Stimulated activated CD8-positive, alpha-beta memory T cell treated with anti-CD3 and anti-CD28 coated beads, Interleukin-4, amount 100 ng/mL, for 48 hours (primary cell): ENCODE measurements at places on chromosomes 4 and X.

- DNase-seq, result no peak
These were observed 28.6 kb downstream of the OR13H1 start for GRCh38 chrX:131572372-131573014.

DNA sequence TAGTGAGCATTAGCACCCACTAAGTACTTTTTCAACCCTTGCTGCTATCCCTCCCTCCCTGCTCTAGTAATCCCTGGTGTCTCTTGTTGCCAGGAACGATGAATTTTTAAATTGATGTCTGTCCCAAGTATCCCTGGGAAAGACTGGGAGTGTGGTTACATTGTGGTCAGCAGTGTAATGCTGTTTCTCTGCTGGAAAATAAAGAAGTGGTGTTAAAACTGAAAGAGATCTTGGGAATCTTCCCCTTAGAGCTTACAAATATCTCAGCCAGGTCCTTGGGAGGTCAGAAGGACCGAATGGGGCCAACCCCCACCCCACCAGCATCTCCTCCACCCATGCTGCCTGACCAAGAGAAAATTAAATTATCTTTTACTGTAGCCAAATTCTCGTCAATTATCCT, 174.5 kb upstream of the MXRA5 start:
- DNase-seq, result no peak

- no peak for DNase-seq
These were observed 9.1 kb downstream of the IL13RA1 start for GRCh38 chrX:118736394-118737010.

DNA sequence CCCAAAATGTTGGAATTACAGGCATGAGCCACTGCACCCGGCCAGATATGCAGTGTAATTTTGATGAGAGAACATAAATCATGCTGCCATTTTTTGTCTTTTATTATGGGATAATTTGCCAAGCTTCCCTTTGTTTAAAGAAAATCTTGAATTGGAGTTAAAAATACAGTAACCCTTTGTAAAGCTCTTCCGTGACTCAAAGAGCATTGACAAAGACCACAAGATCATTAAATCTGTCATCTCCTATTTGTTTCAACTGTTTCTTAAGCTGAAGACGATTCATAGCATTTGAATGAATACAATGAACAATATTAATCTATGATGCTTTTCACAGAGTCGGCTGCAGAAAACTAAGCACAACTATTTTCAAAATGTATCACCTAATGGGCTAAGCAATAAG, 132.6 kb downstream of the ANAPC4 start:
- no peak for DNase-seq

DNA sequence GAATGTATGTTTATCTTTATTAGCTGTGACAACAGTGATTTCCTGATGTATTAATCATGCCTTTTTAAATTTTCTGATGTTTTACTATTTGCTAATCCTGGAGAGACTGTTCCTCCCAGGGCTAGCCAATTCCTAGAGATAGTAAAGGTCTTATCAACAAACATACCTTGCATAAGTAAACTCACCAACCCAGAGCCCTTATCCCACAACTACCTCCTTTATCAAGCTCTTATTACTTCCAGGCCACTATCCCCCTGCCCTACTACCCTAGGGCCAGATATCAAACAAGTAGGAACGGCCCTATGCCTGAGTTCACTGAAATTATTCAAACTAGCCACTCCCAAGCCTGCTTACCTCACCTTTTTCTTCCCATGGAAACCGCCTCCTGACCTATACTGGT, 58.2 kb upstream of the NPNT start:
- no peak for DNase-seq

GRCh38 chr4:102687373-102687981, 73.3 kb downstream of the MANBA start:
- no peak for DNase-seq

GRCh38 chr4:4315461-4316149, 25.6 kb downstream of the ZBTB49 start:
- no peak for DNase-seq

- DNase-seq, result no peak
These were observed 11.2 kb downstream of the GBA3 start for GRCh38 chr4:22703912-22704311.

DNA sequence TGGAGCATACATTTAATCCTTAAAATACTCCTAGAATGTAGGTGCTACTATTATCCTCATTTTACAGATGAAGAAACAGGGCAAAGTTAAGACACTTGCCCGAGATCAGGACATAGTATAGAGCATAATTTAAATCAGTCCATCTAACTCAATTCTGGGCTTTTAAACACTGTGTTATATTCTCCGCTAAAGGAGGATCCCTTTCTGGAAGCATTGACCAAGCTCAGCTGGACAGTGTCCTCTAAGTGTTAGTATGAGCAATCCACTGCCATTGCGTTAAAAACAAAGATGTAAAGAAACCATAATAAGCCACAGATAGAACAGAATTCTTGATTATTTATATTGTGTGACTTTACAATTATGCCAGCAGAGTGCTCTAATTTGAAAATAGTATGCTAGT, 207.0 kb downstream of the ARHGAP24 start:
- no peak for DNase-seq

GRCh38 chr4:102842367-102842766, 15.0 kb upstream of the UBE2D3 start:
- DNase-seq, result no peak

GRCh38 chrX:30967516-30967915, 78.5 kb upstream of the TAB3 start:
- DNase-seq, result no peak

DNA sequence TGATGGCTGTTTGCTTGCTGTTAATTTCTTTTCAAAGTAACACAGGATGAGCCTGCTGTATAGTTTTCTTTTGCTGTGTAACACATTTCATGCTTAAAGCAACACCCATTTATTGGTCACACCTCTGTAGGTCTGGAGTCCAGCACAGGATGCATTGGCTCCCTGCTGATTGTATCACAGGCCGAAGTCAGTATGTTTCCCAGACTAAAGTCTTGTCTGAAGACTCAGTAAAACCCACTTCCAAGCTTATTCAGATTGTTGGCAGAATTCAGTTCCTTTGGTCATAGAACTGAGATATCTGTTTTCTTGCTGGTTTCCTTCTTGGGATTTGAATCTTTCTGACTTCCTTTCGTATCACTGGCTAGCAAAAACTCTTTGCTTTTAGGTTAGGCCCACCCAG, 54.3 kb downstream of the LRP2BP start:
- DNase-seq, result no peak

GRCh38 chr4:20288047-20288650, 36.4 kb downstream of the SLIT2 start:
- DNase-seq, result no peak

DNA sequence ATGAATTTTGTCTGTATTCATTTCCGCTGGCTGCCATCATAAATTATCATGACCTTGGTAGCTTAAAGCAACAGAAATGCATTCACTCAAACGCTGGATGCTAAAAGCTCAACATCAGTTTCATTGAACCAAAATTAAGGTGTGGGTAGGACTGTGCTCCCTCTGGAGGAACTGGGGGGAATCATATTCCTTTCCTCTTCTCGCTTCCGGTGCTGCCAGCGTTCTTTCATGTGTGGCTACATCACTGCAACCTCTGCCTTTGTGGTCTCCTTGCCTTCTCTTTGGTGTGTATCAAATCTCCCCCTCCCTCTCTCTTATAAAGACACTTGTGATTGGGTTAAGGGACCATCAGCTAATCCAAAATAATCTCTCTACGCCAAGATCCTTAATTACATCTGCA, 39.5 kb downstream of the NEIL3 start:
- no peak for DNase-seq

- DNase-seq, result no peak
These were observed 59.5 kb downstream of the ARHGAP10 start for GRCh38 chr4:147791341-147791740.

- no peak for DNase-seq
These were observed 26.5 kb upstream of the JADE1 start for GRCh38 chr4:128782875-128783614.

- DNase-seq, result no peak
These were observed 20.6 kb downstream of the AP1AR start for GRCh38 chr4:112252234-112252633.

GRCh38 chr4:176745902-176746301, 46.8 kb downstream of the VEGFC start:
- no peak for DNase-seq

DNA sequence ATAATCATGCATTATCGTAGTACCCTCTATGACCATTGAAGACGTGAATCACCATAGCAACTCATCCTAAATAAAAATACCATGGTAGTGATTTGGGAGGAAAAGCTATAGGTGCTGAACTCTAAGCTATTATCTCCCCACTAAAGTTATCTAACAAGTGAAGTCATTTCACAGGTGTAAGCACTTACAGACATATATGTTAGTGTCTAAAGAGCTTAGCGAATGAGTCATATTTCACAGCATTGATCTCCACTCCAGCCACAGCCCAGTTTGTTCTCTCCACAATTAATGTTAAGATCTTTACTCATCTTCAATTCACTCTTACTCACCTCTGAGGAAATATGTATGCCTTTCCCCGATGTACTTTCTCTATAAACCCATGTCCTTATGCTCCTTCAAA, 57.0 kb downstream of the DCAF8L1 start:
- no peak for DNase-seq

DNA sequence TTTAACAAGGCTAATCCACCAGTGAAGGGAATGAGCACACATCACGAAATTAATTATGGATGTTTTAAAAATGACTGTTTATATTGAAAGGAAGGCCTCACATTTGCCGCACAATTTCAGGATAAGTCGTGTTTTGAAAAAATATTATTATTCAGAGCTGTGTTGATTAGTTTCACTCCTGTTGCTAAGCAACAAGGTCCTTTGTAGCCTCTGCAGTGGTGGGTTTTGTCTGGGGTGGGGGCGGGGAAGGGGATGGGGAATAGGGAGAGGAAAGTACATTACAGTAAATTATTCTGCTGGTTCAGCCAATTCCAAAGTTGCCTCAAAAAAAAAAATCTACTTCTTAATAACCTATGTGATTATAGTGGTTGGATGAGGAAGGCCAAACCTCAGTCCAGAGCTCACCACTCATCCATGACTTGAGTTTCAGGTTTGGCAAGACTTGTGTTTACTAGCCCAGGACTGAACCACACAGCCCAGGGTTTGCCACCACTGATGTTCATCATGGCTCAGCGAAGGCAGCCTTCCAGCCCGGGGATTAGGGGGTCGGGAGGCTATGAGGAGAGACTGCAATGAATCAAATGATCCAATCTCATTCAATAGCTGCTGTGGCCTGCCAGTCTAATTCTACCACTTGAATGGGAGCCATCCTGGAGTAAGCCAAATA, 162.5 kb upstream of the ATP6AP2 start:
- DNase-seq, result no peak

GRCh38 chr4:15006416-15007024, 4.2 kb downstream of the CPEB2 start:
- DNase-seq, result no peak

- no peak for DNase-seq
These were observed 2.7 kb downstream of the SPON2 start for GRCh38 chr4:1169691-1170096.

- no peak for DNase-seq
These were observed 31.8 kb downstream of the PRRG1 start for GRCh38 chrX:37380924-37381323.

DNA sequence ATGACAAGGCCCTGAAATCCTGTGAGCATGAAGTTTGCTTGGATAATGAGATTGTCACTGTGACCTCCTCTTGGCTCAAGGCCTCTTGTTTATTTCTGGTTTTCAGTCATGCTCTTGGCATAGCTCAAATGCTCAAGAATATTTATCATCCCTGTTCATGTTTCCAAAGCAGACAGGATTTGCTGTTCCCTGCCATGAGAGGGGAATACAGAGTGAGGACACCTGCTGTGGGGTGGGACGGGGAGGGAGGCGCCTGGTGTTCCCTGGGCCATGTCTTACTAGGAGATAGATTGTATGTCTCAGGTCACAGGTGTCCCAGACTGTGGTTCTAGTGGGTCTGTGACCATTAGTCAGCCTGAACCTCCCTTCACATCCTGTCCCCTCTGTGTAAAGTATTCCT, 34.9 kb upstream of the SH3RF1 start:
- DNase-seq, result no peak

- DNase-seq, result no peak
These were observed 370.5 kb upstream of the ANXA10 start for GRCh38 chr4:167721617-167722486.

DNA sequence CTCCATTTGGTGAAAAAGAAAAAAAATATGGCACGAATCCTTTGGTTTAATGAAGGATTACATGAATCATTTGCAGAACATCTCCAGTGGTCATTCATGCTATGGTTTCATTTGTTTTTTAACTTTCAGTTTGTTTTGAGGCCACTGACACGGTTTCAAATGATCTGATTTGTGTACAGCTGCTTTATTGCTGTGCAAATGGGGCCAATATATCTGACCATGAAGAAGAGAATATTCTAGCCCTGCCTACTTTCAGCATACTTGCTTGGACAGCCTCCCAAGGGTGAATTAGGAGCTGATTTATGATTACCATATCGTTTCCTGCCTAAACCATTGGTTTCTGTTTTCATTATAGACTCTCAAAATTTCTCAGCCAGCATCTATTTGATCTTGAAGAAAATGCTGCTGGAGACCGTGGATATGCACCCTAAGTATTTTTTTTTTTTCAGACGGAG, 30.7 kb downstream of the SPARCL1 start:
- no peak for DNase-seq

GRCh38 chr4:109414938-109415337, 18.7 kb upstream of the SEC24B start:
- no peak for DNase-seq

DNA sequence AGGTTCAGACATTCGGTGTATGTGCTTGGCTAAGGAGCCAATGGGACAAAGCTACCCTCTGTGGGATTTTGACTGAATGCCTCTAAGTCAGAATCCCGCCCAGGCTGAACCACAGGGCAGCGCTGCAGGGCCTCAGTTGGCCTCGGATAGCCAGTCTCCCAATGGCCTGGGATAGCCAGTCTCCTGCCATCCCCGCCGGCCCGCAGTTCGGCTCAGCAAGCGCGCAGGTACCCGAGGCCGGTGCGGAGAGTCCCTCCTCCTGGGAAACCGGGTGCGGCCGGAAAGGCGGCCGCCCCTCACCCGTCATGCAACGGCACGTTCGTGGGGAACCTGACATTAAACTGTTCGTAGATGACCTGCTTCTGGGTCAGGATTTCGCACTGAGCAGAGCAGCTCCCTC, 16.1 kb downstream of the PPEF2 start:
- no peak for DNase-seq

DNA sequence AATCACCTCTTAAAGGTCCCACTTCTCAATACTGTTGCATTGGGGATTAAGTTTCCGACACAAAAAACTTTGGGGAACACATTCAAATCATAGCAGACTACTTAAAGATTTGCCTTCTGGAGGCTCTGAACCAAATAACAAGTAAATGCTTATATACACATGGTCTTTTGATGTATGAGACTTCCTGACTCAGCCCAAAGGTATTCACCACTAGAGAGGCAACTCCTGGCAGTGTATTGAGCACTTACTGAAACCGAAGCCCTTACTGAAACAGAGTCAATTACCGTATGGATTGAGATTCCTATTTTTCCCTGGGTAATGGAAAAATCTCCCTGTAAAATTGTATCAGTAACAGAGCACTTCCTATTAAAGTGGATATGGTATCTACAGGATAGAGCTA, 45.4 kb downstream of the ZCCHC13 start:
- DNase-seq, result no peak

GRCh38 chrX:113408843-113409242, 568.2 kb upstream of the AMOT start:
- no peak for DNase-seq
